A172 (cell line): ENCODE measurements at places on chromosomes 16 and 17.

GRCh38 chr17:72901657-72902056, 190.8 kb downstream of the SLC39A11 start:
- no peak for DNase-seq

DNA sequence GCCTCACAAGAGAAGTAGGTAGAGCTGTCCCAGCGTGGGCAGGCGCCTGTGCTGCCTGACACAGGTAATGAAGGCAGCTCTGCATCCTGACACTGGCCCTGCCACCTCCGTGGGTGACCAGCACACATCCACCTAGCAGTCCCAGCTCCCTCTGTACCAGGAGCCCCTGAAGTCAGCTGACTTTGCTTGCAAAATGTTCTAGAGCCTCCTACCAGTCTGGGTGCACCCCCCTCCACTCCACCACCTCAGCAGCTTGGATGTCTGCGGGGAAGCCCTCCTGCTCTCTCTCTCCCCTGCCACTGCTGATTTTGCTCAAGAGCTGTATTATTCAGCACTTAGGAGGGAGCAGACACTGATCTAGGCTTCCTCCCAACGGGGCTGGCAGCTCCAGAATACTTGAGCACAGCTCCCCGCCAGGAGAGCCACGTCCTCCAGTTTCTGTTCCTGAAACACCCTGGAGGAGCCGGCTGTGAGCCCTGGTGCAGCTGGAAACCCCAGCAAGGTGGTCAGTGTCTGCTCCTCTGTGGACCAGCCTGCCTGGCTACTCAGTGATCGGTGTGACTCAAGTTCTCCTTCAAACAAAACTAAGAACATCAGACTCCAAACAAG, 1.0 kb downstream of the RNF166 start:
- no peak for DNase-seq

DNA sequence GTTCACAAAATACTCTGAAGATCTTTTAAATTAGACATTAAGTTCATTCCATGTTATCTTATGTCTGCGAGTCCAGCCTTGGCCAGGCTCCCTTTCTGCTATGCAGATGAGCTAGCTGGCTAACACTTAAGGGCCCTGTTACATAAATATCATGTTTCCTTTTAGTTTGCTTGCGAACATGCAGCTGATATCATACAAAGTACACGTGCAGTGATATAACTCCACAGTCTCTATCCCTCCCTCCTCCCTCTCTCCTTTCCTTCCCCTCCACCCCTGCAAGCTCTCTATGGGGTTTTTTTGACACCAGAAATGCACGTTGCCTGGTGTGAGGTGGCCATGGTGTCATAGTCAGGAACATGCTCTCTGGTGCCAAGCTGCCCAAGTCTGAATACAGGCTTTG, 46.1 kb downstream of the ARHGAP17 start:
- DNase-seq = no peak

DNA sequence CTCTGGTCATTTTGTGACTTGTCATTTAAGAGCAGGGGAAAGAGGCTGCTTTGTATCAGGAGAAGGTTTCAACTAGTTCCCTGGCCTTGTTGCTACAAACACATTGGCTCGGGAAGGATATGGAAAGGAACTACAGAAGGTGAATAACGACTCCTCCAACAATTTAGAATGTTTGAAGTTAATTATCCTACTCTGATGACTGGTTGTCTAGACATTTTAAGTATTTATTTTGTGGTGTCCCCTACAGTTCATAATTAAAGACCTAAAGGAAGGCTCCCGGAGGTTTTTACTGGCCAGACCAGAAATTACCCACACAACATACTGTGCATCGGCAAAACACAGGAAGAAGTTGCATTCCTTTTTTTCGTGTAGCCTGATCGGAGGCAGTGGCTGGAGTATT, 515.8 kb upstream of the SALL1 start:
- peak; percentile 68 for DNase-seq

GRCh38 chr17:35238821-35239220, 4.1 kb upstream of the SLFN5 start:
- DNase-seq = peak; percentile 38

GRCh38 chr17:80671039-80671824, 126.6 kb downstream of the RPTOR start:
- DNase-seq = no peak

- no peak for DNase-seq
These were observed 2.1 kb downstream of the FMNL1 start for GRCh38 chr17:45223539-45224528.

GRCh38 chr17:79033741-79034501, 10.0 kb downstream of the C1QTNF1 start:
- peak; percentile 60 for DNase-seq

DNA sequence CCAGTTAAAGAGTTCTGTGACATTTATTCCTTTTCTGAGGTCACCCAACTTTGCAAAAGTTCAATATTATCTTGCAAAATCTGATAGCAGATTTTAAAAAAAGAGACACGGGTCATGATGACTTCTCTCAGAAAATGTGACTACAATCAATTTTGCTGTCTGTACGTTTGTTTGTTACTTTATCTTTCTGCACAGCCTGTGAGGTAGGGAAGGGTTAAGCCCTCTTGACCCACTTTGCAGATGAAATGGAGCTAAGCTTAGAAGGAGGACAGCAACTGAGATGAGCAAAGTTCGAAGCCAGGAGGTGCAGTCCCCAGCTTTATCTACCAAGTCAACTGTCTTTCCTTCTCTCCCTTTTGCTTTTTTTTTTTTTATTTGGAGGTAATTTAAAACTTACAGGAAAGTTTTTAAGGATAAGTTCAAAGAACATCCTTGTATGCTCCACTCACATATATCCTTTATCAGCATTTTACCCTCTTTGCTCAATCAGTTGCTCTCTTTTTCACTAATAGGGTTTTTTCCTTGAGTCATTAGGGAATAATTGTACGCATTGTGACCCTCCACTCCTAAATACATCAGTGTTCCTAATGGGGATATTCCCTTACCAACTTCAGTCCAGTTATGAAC, 86.8 kb downstream of the MSI2 start:
- DNase-seq = no peak

GRCh38 chr17:13346081-13346533, 255.6 kb downstream of the HS3ST3A1 start:
- DNase-seq = peak; percentile 100

DNA sequence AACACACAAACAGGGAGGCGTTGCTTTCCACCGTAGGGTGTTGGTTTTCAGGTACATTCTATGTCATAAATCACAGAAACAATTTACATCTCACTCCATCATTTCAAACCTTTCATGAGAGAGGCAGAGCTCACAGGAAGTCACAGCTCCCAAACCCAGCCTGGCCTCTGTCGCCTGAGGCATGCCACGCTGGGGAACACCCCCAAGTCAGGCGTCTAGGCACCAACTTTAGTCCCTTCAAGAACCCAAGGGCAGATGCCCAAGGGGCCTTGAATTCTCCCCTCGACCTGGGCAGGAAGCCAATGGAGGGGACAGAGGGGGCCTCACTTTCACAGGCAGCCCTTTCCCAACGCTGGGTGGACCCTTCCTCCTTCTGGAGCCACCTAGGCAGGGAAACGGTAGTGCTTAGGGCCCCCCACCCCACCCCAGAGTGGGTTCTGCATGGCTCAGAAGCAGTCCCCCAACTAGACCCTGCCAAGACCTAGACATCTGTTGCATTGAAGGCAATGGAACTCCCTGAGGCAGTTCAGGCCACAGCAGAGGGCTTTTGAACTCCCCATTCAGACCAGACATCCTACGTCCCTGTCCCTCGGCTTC, 10.6 kb downstream of the TBX4 start:
- no peak for DNase-seq

DNA sequence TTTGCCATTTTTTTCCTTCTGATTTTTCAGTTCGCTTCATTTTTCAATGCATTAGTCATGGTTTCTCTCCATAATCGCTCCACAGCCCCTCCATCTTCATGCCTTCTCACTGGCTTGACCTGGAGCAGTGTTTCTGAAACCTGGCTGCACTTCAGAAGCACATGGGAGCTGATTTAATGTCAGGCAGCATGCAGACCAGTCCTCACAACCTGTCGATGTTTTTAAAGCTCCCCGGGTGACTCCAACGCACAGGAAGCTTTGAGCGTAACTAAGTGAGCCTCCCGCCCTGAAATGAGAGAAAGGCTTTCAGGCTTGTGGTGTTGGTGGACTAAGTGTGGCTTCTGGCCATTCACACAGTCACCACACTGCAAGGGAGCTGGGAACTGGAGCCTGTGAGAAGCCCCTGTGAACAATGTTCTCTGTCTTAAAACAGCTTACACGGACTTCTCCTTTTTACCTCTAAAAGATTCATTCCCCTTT, 16.8 kb upstream of the DRG2 start:
- DNase-seq = no peak

- DNase-seq = no peak
These were observed 17.7 kb downstream of the NAA60 start for GRCh38 chr16:3461151-3461550.

- DNase-seq = peak; percentile 77
These were observed 37.0 kb downstream of the CUEDC1 start for GRCh38 chr17:57918017-57918895.

DNA sequence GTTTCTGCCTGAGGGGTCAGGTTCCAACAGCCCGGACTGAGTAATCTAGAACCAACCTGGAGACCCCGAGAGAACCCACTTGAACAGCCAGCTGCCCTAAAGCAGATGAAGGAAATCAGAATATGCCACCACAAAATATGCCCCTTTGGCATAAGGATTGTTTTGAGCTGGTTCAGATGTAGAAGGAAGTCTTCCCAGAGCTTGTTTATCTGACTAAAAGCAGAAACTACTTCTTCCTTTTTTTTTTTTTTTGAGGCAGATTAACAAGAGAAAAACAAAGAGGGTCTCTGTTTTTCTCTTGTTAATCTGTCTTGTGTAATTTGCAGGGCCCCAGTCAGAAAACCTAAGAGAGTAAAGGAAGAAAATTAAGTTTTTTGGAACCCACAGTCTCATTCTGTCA, 53.0 kb downstream of the PECAM1 start:
- DNase-seq = no peak

GRCh38 chr16:27222249-27223225, 19.2 kb downstream of the KDM8 start:
- DNase-seq = peak; percentile 88

GRCh38 chr17:6753006-6753445, 2.8 kb upstream of the XAF1 start:
- DNase-seq = peak; percentile 83

DNA sequence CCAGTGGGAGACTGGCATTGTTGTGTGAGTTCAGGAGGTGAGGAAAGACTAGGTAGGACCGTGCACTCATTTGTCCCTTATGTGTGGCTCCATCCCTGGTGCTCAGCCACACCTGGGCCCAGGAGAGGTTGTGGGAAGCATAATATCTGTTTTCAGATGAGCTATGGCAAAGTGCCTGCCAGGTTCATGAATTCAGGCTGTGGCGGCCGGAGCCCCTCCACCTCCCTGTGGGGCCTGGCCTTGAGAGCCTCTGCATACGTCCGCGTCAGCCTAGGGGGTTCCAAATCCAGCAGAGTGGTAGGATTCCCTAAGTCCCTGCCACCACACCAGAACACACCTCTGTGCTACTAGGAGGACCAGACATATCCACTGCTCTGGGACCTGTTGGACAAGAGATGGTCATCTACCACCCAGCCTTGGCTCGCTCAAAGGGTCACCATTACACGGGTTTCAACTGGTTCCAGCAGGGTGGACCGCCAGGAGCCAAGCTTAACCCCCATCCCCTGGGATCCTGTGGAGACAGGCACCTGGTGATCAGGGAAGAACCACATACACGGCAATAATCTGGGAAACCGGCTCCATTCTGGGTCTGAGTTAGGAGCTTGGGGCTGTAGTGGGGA, 2.0 kb downstream of the B3GNT9 start:
- DNase-seq = no peak

DNA sequence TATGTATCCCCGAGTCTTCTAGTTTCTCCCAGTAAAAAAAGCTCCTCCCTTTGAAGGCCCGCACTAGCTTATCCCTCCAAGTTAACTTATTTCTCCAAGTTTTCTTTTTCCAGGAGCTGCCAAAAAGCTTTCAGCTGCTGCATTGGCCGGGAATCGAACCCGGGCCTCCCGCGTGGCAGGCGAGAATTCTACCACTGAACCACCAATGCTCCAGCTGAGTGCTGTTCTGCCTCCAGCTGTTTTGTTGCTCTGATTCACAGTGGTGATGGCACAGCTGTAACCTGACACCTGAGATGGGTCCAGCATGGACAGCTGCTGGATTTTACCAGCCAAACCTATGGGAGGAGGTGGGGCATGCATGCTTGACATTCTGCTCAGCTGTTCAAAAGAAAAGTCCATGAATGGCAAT, 22.1 kb downstream of the VAC14 start:
- DNase-seq = peak; percentile 67

DNA sequence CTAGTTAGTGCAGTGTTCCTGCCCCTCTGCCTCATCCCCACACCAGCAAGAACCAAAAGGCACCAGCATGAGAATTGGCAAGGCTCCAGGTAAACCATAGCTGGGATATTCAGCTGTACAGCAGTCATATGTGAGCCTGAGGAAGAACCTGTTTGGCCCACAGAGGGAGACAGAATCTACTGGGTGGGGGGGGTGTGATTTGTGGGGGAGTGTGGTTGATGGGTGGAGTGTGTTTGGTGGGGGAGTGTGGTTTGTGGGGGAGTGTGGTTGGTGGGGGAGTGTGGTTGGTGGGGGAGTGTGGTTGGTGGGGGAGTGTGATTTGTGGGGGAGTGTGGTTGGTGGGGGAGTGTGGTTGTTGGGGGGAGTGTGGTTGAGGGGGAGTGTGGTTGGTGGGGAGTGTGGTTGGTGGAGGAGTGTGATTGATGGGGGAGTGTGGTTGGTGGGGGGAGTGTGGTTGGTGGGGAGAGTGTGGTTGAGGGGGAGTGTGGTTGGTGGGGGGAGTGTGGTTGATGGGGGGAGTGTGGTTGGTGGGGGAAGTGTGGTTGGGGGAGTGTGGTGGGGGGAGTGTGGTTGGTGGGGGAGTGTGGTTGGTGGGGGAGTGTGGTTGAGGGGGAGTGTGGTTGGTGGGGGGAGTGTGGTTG, 19.5 kb downstream of the MINK1 start:
- DNase-seq = peak; percentile 30

DNA sequence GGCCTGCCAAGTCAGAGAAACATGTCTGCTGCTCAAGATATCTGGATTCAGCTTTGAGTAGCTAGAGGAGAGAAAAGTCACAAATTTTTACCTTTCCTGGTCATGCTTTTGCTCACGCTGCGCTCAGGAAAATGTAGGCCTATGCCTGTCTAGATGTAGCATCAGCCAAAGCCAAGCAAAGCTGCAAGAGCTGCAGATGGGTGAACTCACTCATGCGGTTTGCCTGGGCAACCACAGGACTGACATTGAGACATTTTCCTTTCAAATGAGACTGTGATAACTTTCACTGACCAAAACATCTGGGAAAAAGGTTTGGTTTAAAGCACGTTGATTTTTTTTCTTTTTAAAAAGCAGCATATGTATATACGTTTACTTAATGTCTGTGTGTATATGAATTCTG, 34.0 kb upstream of the NAGLU start:
- DNase-seq = no peak

- peak; percentile 84 for DNase-seq
These were observed 107.5 kb downstream of the NOG start for GRCh38 chr17:56700919-56701420.

DNA sequence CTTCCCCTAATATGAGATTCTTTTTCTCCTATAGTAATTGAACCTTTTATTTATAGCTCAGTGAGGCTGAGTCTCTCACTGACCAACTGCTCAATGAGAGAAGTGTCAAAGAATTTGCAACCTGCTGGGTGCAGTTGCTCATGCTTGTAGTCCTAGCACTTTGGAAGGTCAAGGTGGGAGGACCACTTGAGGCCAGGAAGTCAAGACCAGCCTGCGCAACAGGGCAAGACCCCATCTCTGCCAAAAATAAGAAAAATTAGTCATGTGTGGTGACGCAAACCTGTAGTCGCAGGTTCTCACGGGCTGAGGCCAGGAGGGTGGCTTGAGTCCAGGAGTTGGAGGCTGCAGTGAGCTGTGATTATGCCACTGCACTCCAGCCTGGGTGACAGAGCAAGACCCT, 30.9 kb upstream of the CRYBA1 start:
- DNase-seq = peak; percentile 41

GRCh38 chr17:58329810-58330537, 1.4 kb upstream of the TSPOAP1 start:
- no peak for DNase-seq
